ENCODE measurements at places on chromosomes 5 and 9. TPM values are rescaled to one million over a fixed set of nuclear protein-coding genes. Genes with fewer than 3 reads are reported as not detected.

Gene DRD1
- total RNA-seq = 27.0 TPM

Gene CMYA5
- 1.8 TPM for total RNA-seq

Gene IRX2
- 5.1 TPM for total RNA-seq

Gene CDKN2B-AS1
- 1.4 TPM for total RNA-seq

Gene TMEM174
- total RNA-seq = not detected

Gene CRB2
- 17.1 TPM for total RNA-seq

Gene ZNF462
- total RNA-seq = 89.7 TPM

Gene GADD45G
- 8.8 TPM for total RNA-seq

Gene DOK3
- total RNA-seq = 4.4 TPM

Gene MCC
- total RNA-seq = 26.8 TPM

Gene QRFP
- not detected for total RNA-seq

Gene SLCO6A1
- total RNA-seq = not detected

Gene TMC1
- 0.46 TPM for total RNA-seq

Gene ORM2
- total RNA-seq = not detected

Gene GGTA1
- total RNA-seq = 3.5 TPM

Gene C9orf50
- 0.23 TPM for total RNA-seq

Gene PCDHA8
- total RNA-seq = 9.5 TPM

Gene HTR1A
- 5.5 TPM for total RNA-seq

Gene ITGA2
- 4.4 TPM for total RNA-seq

Gene EGFLAM
- 5.8 TPM for total RNA-seq

Gene BARX1
- not detected for total RNA-seq

Gene GHR
- 6.0 TPM for total RNA-seq

Gene GPSM1
- total RNA-seq = 62.5 TPM

Gene SLC27A6
- total RNA-seq = 4.6 TPM

Gene RAI14
- total RNA-seq = 17.3 TPM

Gene GLRA1
- 5.5 TPM for total RNA-seq

Gene SAXO1
- total RNA-seq = not detected

Gene NTMT1
- total RNA-seq = 17.8 TPM

Gene WDR70
- 31.1 TPM for total RNA-seq

Gene GARIN3
- not detected for total RNA-seq

Gene CD72
- total RNA-seq = 0.46 TPM

Gene SCGB3A1
- total RNA-seq = not detected

Gene PRRX2
- not detected for total RNA-seq

Gene LRRC19
- total RNA-seq = not detected

Gene TMEFF1
- 46.6 TPM for total RNA-seq

Gene ADAMTS16
- 3.5 TPM for total RNA-seq

Gene S1PR3
- total RNA-seq = 8.3 TPM

Gene SEMA4D
- 24.7 TPM for total RNA-seq

Gene EXOSC3
- 58.1 TPM for total RNA-seq

Gene MYOZ3
- 6.7 TPM for total RNA-seq

Gene SNCAIP
- total RNA-seq = 48.2 TPM

Gene PCDHB2
- 12.7 TPM for total RNA-seq

Gene SLC46A2
- not detected for total RNA-seq

Gene CD74
- 18.7 TPM for total RNA-seq

Gene CCDC187
- 0.23 TPM for total RNA-seq

Gene WNT8A
- total RNA-seq = 0.23 TPM

Gene SLC1A1
- total RNA-seq = 49.6 TPM

Gene CORO2A
- 7.6 TPM for total RNA-seq

Gene FAM13B
- total RNA-seq = 139 TPM

Gene MOB3B
- 9.0 TPM for total RNA-seq

Gene RAPGEF1
- total RNA-seq = 38.1 TPM

Gene RELL2
- 18.9 TPM for total RNA-seq
